ENCODE measurements at places on chromosomes 4 and X.
A peak's percentile ranks its signal among the peaks of the same experiment; 100 is the strongest.

GRCh38 chr4:4981427-4981826, 37.8 kb downstream of the CYTL1 start:
- DNase-seq = no peak

DNA sequence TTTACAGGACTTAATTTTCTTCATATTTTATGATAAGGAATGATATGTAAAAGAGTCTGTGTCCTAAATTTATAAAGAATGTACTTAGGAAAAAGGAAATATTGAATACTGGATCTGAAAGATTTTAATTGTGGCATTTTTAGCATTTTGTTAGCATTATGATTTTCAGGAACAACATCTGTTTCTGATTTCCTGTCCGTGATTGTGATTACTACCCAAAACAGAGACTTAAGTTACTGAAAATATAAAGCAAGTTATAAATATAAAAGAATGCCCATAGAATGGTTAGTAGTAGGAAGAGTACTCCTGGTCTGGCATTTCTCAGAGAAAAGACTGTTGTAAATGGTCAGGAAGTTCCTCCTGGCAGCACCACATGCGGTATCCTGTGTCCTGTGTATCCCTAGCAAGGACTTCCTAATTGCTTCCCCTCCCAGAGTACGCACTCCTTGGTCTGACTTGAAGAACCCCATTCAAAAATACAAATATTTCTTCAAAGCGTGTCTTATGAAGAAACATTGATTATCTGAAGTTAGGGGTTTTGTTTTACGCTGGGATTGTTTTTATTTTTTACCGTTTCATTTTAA, 88.9 kb downstream of the RS1 start:
- DNase-seq = no peak

DNA sequence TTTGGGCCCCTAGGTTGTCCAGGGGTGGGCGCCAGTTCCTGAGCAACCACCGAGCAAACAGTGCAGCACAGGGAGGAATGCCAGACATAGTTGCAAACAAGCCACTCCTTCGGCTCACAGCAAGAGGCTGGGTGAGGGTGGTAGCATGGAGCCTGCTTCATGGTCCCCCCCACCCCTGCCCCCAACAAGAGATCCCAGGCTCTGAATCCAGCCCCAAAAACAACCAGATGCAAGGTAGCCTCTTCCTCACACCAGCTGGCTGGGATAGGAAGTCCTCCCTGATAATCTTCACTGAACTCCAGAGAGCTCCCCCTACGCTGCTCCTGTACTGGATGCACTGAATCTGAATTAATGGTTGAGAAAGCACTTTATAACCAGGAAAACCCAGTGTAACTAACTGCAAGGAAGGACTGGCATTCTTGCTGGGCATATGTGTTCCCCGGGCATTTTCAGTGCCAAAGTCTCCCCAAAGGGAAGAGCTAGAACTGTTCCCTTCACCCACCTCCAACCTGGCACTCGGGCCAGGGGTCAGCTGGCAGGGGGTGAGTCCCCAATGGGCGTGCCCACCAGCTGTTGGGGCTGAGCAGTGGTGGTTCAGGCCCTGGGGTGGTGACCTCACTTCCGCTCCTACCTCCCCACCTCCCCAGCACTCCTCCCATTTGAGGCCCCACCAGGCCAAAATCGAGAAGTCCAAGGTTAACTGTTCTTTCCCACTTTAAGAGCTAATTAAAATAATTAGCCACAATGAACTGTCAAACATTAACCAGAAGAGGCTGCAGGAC, 1.5 kb downstream of the ELF4 start:
- peak; percentile 33 for DNase-seq

- peak; percentile 37 for DNase-seq
These were observed 711 bp downstream of the PNMA6E start for GRCh38 chrX:153400146-153401132.

DNA sequence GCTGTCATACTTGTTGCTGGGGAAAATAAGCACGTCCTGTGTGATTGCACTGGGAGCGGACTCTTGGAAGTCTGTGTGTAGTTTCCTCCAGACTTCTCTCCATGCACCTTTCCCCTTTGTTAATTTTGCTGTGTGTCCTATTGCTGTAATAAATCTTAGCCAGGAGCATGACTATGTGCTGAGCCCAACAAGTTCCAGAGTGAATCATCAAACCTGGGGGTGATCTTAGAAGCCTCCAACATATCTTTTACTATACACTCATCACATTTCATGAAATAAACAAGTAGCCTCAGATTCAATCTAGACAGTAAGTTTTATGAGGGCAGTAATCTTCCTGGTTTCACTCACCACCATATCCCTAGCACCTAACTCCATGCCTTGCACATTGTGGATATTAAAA, 43.3 kb upstream of the FGF13 start:
- DNase-seq = no peak

DNA sequence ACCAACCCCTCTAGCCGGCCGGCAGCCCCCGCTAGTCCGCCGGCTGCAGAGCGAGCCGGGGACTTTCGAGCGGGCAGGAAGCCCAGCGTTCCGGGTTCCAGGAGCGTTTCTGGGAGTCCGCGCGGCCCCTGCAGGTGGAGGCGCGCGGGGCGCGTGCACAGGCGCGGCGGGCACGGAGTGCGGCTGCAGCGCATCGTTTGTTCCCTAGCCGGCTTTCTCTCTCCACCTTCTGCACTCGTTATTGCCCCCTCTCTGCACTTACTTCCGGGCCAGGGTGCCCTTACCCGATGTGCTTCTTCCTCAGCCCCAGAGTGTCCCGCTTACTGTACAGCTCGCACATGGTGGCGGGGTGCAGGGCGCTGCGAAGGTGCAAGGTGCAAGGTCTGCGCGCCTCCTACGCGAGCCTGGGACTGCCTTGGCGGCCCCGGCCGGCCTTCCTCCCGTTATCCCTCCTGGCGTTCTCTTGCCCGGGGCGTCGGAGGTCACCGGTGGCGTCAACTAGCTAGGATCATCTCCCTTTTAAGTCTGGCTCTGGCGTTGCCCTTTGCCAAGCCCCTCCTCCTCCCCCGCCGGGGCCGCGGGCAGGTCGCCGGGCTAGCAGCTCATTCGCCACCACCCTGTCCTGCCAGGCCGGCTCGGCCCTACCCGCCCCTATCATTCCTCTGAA, at the start of gene ETNPPL:
ETNPPL (minus strand) TSS at position 495 of the 667 bp plus-strand sequence; CDS start at position 340, 155 bp downstream.
- peak; percentile 10 for DNase-seq

GRCh38 chr4:81771721-81772120, 300.0 kb upstream of the RASGEF1B start:
- no peak for DNase-seq

DNA sequence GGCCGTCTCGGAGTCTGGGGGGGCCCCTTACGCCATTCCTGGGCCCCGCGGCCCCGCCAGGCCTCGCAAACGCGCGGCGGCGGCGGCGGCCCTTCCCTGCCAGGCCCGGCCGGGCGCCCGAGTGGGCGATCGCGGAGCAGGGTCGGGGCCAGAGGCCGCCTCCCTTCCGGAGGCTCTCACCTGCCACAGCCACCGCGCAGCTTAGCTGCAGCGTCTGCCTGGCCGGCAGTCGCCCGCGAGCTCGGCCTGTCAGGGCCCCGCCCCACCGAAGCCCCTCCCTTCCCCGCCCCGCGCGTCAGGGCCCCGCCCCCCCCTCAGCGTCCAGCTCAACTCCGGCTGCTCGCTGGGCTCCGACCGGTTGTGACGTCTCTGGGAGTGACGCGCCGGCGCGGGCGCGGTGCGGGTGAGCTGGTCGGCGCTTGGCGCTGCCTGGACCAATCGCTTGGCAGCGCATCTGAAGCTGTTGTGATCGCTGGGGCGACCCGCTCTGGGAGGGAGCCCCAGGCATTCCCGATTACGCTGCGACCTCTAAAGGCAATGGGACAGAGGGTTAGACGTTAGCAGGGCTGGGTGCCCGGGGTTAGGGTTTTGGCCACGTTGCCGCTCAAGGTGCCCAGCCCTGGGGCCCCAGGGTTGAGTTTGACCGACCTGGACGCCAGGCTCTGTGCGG, at the start of gene SLC10A3:
SLC10A3 (minus strand) TSS at position 216 of the 670 bp plus-strand sequence. CDS start 1,689 bp downstream, outside the sequence.
- DNase-seq = peak; percentile 86

GRCh38 chr4:94407846-94408245, 43.9 kb upstream of the PDLIM5 start:
- no peak for DNase-seq

GRCh38 chrX:41553688-41554087, 106.5 kb downstream of the NYX start:
- no peak for DNase-seq

Data from activated T-helper 2 cell treated with anti-CD3 and anti-CD28 coated beads, Interferon-gamma antibody, Interleukin-2, Interleukin-4, amounts not matched to agents 10 μg/mL and 5 μg/mL and 100 μg/mL, durations not matched to agents 14 hours and 24 hours and 36 hours (primary cell).